ENCODE measurements at places on chromosomes 16 and 17. TPM values are rescaled to one million over a fixed set of nuclear protein-coding genes. Genes with fewer than 3 reads are reported as not detected.

SPAG7 gene
- total RNA-seq = 34.4 TPM

KRT25 gene
- 0.49 TPM for total RNA-seq

SCGB1C2 gene
- not detected for total RNA-seq

PHAF1 gene
- 19.2 TPM for total RNA-seq
